ENCODE measurements at places on chromosomes 11 and 22.
A peak's percentile ranks its signal among the peaks of the same experiment; 100 is the strongest.

DNA sequence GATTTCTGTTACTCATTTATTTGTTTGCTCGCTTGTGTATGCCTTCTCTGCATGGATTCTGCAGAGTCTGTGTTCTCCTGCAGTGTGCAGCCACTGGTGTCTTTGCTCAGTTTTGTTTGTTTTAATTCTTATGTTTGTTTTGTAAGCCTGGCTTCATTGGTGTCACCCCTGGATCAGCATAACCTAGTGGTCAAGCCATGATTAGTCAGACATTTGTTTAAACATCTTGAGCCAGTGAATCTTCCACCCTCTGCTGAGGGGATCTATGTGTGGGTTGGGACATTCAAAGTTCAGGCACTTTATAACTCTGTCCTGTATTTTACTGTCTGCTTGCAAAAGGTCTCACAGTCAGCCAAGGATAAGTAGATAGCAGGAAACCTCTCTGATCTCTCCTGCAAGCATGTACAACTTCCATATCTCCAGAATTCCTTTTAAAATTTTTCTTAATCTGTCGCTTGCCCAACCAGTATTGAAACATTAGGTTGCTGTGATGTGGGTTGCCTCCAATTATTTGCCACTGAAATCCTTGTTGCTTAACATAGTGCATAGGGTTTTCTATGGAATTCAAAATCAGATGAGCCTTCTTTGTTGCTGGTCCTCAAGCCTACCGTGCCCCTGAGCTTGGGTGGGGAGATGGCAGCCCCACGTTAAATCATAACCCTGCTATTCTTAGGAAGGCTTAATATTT lies 86.8 kb downstream of the KCNQ1OT1 start:
- no peak for DNase-seq

- peak; percentile 5 for DNase-seq
Observed at GRCh38 chr11:128737704-128738103, 43.8 kb downstream of the FLI1 start.

GRCh38 chr22:33515795-33516194 lies 404.5 kb downstream of the LARGE1 start:
- no peak for DNase-seq

DNA sequence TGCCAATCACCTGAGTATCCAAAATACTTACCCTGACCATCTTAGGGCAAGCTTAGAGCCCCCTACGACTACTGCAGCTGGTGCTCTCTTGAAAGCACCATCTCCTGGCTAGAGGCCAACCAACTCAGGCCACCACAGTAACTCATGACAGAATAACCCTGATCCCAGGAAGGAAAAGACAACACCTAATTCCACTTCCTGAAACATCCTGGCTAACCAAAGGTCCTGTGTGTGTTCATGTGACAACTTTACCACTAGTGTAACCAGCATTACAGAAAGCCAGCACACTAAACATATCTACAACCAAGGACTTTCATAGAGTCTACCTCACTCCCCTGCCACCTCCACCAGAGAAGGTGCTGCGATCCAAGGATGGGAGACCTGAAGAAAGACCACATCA lies 17.4 kb upstream of the TMEM45B start:
- DNase-seq, result no peak

GRCh38 chr11:33534575-33534974 lies 166.1 kb downstream of the C11orf91 start:
- DNase-seq, result peak; percentile 73

DNA sequence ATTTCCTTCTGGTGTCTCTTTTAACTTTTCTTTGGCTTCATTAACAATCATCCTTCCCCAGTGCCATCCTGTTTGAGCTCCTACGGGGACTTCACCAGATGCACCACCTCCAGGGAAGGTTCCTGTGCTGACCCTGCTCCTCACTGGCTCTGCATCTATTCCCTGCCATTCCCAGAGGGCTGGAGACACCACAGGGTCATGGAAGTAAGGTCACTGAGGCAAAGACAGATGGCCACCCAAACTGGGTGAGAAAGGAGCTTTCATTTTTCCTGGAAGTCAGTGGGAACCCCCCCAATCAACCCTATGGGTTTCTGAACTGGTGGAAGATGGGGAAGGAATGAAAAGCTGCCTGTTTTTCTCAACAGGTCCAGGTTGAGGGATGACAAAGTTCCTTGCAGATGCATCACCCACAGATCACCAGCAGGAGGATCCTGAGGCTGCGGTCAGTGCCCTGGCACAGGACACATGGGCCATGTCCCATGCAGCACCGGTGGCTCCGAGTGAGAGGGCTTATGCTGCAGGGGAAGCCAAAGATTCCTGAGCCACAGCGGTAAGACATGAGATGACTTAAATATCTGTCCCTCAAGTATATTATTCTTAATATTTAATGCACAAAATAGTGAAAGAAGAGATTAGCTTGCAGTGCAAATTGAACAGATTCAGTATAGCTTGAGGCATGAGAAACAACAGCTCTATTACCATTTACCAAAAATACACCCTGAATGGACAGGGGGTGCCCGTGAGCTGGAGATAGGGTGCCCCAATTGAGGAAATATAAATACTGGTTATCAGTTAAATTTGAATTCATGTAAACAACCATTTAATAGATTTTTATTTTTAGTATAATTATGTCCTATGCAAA lies 73.0 kb upstream of the VPREB1 start:
- DNase-seq, result peak; percentile 17

DNA sequence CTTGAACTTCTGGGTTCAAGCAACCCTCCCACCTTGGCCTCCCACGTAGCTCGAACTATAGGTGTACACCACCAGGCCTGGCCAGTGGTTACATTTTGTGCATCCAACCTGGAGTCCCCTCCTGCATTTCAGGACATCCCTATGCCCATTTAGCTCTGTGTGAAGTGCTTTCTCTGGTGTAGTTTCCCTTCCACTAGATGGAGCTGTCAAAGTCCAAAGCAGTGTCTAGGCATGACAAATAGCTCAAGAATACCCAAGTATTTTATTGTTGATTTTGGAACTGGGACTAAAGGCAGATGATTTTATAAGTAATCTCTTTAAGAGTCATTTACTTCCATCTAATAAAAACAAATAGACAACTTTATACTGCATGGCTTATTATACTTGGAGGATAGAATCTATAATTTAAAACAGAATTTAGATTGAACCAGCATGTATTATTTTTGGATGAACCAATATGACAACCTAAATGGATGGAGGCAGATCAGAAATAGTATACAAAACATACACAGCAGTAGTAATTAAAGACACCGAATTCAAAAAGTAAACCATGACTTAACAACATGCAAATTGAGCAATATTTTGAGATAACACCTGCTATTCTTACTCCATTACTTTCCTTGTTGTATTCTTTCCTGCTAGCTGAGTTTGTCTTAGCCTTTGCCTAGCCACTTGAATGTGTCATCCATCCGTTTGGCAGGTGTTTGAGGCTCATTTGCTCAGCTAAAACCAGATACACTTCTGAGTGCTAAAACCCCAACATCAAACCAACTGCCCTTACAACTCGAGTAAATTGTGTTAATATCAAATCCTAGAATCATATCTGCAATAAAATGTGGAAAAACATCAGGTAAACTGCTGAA lies 37.7 kb downstream of the EIF4ENIF1 start:
- peak; percentile 60 for DNase-seq

DNA sequence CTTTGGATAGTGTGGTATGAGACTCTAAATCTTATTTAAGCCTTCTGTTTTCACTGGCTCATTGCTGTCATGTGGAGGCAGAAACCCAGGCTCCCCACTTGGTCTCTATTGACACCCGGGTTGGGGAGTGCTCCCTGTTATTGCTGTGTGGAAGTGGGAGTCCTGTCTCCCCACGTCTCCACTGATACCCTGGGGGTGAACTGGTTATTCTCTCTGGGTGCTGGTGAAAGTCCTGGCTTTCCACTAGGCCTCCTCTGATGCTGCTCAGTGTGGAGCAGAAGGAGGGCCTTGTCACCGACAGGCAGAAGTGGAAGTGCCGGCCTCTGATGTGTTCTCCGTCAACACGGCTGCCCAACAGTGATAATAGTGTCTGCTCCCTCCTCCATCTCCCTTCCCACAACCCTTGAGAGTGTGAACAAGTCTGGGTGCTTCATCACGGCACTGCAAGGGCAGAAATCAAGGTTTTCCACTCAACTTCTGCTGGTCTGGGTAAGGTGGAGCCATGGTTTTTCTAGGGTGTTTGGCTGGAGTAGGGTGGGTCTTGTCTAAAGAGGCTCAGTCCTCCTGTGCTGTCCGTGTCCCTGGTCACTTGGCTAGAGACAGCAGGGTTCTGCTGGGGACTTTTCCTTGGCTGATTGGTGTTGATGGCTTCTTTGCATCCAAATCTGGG lies 240.7 kb upstream of the B3GAT1 start:
- DNase-seq, result no peak

DNA sequence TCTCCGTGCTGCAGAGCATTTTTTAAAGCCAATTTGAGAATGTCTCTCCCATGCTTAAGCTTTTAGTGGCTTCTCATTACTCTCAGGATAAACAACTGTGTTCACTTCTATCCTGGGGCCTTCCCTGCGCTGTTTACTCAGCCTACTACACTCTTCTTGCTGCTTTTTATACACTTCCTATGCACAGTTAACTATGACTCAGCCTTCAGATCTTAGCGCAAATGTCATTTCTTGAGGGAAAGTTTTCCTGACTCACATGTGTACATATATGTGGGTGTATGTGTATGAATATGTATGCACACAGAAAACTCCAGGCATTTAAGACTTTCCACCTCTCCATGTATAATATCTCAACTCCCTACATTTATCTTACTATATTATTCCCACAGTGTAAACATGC lies 9.8 kb downstream of the THAP12 start:
- DNase-seq, result peak; percentile 89

GRCh38 chr11:60457576-60457975 lies 1.9 kb downstream of the MS4A1 start:
- no peak for DNase-seq

- DNase-seq, result no peak
Observed at GRCh38 chr11:61268588-61269250, 26.4 kb downstream of the VWCE start.

DNA sequence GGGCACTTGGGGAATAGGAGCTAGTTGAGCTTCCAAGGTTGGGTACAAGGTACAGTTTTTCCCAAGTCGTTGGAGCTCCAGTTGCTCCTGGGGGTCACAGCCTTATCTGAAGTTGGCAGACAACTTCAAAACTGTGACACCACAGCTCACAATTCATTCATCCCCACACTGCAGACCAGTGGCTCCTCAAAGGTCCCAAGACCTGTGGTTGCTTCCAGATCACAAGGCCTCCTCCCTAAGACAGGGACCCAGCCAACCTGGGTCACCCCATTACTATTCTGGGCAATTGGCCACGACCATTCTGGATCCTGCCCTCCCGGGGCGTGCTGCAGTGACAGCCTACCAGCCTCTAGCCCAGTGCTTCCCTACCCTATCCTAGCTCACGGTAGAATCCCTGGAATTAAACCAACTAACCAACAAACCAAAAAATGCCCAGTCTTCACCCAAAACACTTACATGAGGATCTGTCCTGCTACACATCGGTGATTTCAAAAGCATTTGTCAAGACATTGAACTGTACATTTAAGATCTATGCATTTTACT lies 862 bp upstream of the PDXP start:
- DNase-seq, result peak; percentile 35

- DNase-seq, result no peak
Observed at GRCh38 chr11:36105743-36106581, 162.1 kb downstream of the LDLRAD3 start.

DNA sequence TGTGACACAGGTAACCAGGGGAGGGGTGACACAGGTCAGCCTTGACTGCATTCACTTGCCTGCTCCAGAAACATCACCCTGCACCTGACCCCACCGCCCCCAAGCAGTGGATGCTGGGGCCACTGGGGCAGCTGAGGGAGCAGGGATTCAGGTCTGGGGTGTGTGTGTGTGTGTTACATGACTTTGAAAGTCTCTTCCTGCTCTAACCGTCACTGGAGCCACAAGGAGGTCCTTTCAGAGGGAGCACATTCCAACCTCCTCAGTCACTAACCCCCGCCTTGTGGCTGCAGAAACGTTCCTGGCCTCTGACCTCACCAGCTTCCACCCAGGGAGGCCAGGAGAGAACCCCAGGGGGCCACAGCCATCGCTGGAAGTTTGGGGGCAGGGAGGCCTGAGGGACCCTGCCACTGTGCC lies 2.9 kb upstream of the FOSL1 start:
- DNase-seq, result peak; percentile 53

GRCh38 chr11:62344210-62344609 lies 7.0 kb downstream of the ASRGL1 start:
- DNase-seq, result no peak

- DNase-seq, result no peak
Observed at GRCh38 chr11:67644472-67645418, 5.2 kb upstream of the TBX10 start.

- no peak for DNase-seq
Observed at GRCh38 chr11:66920978-66921784, 37.0 kb downstream of the PC start.

- DNase-seq, result no peak
Observed at GRCh38 chr22:26888887-26889286, 231.5 kb downstream of the MIAT start.

DNA sequence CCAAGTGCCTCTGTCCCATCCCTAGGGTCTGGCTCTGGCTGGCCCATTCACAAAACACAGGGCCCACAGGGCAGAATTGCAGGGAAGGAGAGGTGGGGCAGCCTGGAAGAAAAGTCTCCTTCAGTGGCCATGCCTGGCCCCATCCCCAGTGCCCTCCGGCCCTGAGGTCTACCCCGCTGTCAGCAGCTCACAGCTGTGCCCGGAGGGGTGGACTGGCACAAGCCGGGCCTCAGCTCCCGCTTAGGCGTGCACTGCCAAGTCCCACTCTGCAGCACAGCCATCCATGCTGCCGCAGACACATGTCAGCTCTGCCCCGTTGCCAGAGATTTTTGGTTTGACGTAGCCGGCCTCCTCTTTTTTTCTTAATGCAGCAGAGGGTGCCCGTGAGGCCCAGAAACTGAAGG lies 3.9 kb upstream of the SCN2B start:
- DNase-seq, result peak; percentile 65

- no peak for DNase-seq
Observed at GRCh38 chr22:19928207-19928606, 13.4 kb upstream of the COMT start.

GRCh38 chr11:19116276-19116970 lies 545 bp upstream of the ZDHHC13 start:
- no peak for DNase-seq

DNA sequence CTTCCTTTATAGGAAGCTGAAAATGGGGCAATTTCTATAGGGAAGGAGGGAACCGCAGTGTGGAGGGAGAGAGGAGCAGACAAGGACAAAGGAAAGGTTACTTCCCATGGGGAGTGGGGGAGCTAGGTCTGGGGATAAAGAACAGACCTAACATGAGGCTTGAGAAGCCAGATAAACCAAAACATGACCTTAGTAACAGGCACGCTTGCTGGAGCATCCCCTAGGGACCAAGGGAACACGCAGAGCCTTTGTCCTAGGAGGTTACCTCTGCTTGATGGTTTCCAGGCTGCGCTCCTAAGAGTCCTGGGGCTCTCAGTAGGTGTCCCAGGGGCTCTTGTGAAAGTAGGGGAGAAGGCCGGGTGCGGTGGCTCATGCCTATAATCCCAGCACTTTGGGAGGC lies 271.4 kb upstream of the NCAM1 start:
- DNase-seq, result no peak

- no peak for DNase-seq
Observed at GRCh38 chr11:35012467-35013191, 96.2 kb downstream of the PDHX start.

- peak; percentile 72 for DNase-seq
Observed at GRCh38 chr22:31876156-31876920, 68.0 kb upstream of the YWHAH start.

Data from epithelial cell of esophagus (primary cell).